ENCODE measurements at places on chromosomes 16 and 17. TPM values are rescaled to one million over a fixed set of nuclear protein-coding genes. Genes with fewer than 3 reads are reported as not detected.

CDR2L gene
- polyA plus RNA-seq: 9.3 TPM

HLF gene
- 0.21 TPM for polyA plus RNA-seq

IL21R gene
- 0.12 TPM for polyA plus RNA-seq

- DNase-seq: no peak
Observed at GRCh38 chr17:6526362-6527152, 29.8 kb downstream of the PITPNM3 start.

GRCh38 chr16:82667437-82667836 is 40.7 kb downstream of the CDH13 start:
- DNase-seq: no peak

Measured in keratinocyte (primary cell).